ENCODE measurements at places on chromosomes 7 and 10. TPM values are rescaled to one million over a fixed set of nuclear protein-coding genes. Genes with fewer than 3 reads are reported as not detected.

DNA sequence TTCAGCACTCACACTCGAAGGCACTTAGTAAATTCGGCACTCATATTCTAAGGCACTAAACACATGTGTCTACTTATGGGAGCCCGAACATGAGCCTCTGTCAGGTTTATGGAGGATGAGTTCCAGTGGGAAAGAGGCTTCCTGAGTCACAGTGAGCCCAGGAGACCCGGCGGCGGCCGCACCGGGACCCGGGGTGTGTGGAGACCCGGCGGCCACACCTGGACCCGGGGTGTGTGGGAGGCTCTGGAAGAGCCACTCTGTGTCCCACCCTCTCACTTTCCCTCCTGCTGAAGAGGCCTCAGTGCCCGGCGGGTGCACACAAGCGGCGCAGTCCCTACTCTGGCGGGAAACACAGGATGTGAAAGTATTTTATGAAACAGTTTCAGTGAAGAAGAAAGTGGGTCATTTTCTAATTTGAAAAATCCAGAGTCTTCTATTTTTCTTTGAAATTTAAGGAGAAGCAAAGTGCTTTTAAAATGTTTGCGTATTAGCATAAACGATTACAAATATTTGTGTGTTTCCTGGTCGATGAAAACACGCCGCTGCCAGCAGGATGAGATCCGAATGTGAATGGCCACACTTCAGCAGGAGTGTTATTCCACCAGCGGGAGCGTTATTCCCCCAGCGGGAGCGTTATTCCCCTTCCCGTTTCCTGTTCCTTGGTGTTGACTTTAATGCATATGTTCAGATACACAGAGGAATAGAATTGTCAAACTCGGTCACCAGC, 625.1 kb downstream of the DNAJB6 start:
- no peak for DNase-seq

DNA sequence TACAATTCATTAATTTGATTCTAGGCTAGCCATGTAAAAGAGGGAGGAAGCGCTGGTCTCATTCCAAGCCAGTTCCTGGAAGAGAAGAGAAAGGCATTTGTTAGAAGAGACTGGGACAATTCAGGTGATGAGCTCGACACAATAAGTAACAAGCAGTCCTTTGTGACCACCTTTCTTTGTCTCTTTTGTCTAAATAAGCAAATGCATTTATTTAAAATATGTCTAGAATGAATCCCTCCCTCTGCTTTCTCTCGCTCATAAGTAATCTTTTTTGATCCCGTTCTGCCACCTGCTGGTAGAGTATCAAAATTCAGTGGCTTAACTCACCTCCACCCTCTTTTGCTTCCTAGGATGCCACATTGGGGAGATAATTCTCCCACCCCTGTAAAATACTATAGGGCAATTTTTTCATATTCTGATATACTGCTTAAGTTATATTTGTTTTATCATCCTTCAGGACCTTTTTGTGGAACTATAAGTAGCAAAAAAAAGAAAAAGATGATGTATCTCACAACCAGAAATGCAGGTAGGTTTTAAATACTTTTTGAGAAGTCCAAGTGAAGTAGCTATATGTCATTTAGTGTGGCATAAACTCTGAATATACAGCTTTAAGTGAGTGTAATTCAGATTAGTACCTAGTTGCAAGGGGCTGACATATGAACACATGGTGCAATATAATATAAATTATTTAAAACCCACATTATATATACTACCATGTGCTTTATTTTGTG, 91.5 kb downstream of the GSDME start:
- peak; percentile 56 for DNase-seq

- DNase-seq, result no peak
These were observed 8.2 kb downstream of the DNA2 start for GRCh38 chr10:68463365-68464093.

- DNase-seq, result peak; percentile 31
These were observed 647 bp upstream of the NACAD start for GRCh38 chr7:45089341-45089891.

- no peak for DNase-seq
These were observed 44.5 kb upstream of the CAV2 start for GRCh38 chr7:116455009-116455408.

DNA sequence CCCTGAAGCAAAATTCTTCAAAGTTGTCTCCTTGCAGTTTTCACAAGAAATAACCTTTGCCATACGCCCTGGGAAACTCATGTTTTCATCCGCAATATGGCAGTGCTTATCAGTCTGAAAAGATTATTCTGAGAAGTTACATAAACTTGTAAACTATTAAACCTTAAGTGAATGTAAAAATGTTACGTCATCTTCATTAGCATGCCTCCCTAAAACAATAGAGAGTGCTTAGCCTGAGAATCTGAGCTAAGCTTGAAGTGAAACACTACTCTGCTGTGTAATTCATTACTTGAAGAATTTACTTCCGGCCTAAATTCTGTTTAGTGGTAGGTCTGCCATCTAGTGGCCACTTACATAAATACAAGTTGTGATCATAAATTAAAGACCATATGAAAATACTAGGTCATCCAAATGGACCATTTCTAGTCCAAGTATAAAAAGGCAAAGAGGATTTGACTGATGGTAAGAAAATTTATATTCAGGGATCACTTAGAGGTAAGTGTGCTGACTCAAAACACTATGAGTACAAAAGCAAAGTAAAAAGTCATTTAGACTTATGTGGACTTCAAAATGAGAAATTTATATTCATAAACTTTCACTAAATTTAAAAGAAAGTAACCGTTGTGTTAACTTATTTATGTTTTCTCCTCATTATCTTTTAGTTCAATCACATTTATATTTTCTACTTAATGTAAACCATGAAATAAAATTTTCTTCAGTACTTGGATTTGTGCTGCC, 745.1 kb upstream of the LRRTM3 start:
- DNase-seq, result peak; percentile 68

- DNase-seq, result no peak
These were observed 15.5 kb upstream of the VOPP1 start for GRCh38 chr7:55587687-55588378.

GRCh38 chr7:44290252-44290620, 35.2 kb downstream of the CAMK2B start:
- no peak for DNase-seq

DNA sequence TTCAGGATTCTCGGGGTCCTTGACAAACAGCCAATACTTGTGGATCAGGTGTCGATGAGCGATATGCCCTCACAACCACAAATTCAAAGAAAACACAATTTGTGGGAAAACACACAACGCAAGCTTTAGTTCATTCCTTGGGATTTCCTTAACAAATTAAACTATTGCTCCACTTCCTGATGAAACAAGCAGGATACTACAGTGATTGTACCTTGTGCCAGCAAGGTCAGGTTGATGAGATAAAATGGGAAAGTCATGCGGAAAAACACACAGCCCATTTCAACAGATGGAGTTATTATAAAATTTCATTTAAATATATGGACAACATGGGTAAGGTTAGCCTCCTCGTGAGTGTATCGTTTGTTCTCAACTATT, 8.8 kb upstream of the RHOBTB1 start:
- DNase-seq, result no peak

- DNase-seq, result no peak
These were observed 2.5 kb downstream of the TCF7L2 start for GRCh38 chr10:112952282-112953173.

DNA sequence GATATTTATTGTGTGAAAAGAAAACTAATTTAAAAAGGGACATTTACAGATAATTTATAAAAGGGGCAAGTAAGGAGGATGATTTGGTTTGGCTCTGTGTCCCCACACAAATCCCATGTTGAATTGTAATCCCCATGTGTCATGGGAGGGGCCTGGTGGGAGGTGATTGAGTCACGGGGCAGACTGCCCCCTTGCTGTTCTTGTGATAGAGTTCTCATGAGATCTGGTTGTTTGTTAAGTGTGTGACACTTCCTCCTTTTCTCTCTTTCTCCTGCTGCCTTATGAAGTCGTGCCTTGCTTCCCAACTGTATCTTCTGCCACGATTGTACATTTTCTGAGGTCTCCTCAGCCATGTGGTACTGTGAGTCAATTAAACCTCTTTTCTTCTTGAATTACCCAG, 171.0 kb upstream of the SEMA3E start:
- DNase-seq, result no peak

GRCh38 chr7:3272691-3273141, 28.3 kb upstream of the SDK1 start:
- no peak for DNase-seq

GRCh38 chr10:62266147-62266546, 2.5 kb downstream of the RTKN2 start:
- no peak for DNase-seq

- DNase-seq, result no peak
These were observed 259.8 kb upstream of the SEMA3A start for GRCh38 chr7:84454174-84454959.

GRCh38 chr10:61822781-61823230, 78.7 kb upstream of the ARID5B start:
- DNase-seq, result no peak

DNA sequence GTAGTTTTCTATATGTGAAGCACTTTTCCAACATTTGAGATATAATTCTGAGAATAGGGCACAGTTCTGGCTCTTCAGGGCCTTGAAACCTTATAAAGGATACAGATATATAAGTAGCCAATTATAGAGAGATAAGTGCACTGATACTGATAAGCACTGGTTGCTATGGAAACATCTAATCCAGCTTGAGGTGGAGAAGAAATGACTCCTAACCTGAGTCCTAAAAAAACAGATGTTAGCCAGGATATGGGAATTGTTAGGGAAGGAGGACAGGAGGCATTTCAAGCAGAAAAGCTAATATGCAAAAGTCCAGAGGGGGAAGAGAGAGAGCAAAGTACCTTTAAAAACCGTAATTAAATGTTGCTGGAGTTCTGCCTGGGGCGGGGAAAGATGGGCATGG, 30.8 kb downstream of the STRIP2 start:
- no peak for DNase-seq

DNA sequence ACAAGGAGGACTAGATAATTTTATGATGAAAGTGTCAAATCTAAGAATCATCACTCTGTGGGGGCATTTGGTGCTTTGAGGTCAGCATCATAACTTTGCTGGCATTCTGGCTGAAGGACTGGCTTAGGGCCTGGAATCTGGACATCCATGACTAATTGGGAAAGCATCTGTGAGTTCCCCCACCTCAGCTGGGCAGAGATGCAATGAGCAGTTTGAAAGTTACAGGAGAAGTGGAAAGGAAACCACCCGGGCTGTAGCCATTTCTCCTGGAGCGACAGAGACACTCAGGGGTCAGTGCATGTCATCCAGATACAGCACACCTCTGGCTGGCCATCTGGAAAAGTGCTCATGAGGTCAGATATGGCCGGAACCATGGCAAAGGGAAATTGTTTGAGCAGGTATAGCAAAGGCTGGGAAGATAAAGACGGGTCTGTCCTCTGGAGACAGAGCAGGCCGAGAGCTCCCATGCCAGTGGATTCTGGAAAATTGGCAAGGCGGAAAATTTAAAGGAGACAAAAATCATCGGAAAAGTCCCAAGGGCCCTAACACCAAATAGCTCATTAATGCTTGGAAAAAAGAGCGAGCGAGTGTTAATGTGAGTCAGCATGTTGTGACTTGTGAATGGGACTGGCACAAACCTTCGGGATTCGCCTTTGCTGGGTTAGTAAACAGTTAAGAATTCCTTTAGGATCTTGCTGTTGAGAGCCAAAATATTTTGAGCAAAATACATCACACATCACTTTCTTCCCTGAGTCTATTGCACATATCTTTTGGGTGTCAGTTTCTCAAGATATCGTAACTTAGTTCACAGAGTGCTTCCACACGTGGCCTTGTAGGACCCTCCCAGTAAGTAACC, 188.4 kb upstream of the AGK start:
- DNase-seq, result no peak

GRCh38 chr10:132960071-132960472, 17.7 kb upstream of the CFAP46 start:
- DNase-seq, result no peak

DNA sequence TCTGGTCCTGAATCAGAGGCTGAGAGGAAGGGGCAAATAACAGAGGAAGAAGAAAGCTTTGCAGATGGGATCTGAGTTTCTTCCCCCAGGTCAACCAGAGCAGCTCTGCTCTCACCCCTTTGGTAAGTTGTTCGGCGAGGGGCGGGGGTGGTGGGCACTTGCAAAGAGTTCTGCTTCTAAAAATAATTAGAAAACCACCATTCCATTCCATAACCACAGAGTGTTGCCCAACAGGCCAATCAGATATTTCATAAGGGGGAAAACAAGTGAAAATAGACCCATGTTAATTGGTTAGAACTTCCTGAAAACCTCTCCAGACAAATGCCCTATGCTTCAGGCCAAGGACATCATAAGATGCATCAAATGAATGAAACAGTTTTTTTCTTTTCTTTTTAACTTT, 43.6 kb upstream of the R3HCC1L start:
- no peak for DNase-seq

DNA sequence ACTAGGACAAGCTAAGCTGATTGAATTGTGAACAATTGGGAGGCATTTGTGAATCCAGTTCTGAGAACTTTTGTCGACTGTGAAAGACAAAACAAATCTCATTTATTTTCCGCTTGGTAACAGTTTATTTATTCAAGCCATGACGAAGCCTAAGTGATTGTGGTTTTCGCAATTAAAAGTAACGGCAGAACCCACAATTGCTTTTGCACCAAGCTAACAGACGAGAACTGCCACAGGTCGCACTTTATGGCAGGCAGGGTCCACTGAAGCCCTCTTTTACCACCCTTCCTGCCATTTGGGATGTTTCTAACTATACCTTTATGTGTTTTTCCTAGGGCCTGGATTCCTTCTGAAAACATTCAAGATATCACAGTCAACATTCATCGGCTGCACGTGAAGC, 111.2 kb downstream of the ZMYND11 start:
- no peak for DNase-seq

GRCh38 chr10:113920875-113921274, 66.4 kb downstream of the NHLRC2 start:
- DNase-seq, result no peak

- DNase-seq, result no peak
These were observed 45.7 kb downstream of the POLR3A start for GRCh38 chr10:77983384-77984341.

- peak; percentile 62 for DNase-seq
These were observed 58.2 kb downstream of the ENTPD1 start for GRCh38 chr10:95814011-95814727.

Gene A1CF
- polyA plus RNA-seq, result 0.04 TPM

Gene CPN1
- not detected for polyA plus RNA-seq

Gene ZNF777
- 7.9 TPM for polyA plus RNA-seq

Gene DGKI
- 0.40 TPM for polyA plus RNA-seq

Gene TAC1
- 0.73 TPM for polyA plus RNA-seq

Gene LIMK1
- polyA plus RNA-seq, result 15.2 TPM

Gene TASOR2
- 39.0 TPM for polyA plus RNA-seq

Gene AGMO
- 0.28 TPM for polyA plus RNA-seq

Gene CAV1
- polyA plus RNA-seq, result 219 TPM

Gene FAM25G
- polyA plus RNA-seq, result not detected

Gene EPO
- polyA plus RNA-seq, result not detected

Gene TET1
- polyA plus RNA-seq, result 10.7 TPM

Gene KMT2C
- 29.9 TPM for polyA plus RNA-seq

Gene ADAM12
- 15.2 TPM for polyA plus RNA-seq

Gene EPDR1
- 102 TPM for polyA plus RNA-seq

Gene MBL2
- polyA plus RNA-seq, result 0.18 TPM
